ENCODE measurements at places on chromosomes 11 and 22. TPM values are rescaled to one million over a fixed set of nuclear protein-coding genes. Genes with fewer than 3 reads are reported as not detected.
A peak's percentile ranks its signal among the peaks of the same experiment; 100 is the strongest.

- DNase-seq, result no peak
- no peaks in the 10 kb centered on the region for H3K36me3 ChIP-seq
- H3K4me3 ChIP-seq, result no peak overlapping the region
- no peaks in the 10 kb centered on the region for H3K4me1 ChIP-seq
Observed at GRCh38 chr11:35675901-35676610, 13.5 kb downstream of the TRIM44 start.

DNA sequence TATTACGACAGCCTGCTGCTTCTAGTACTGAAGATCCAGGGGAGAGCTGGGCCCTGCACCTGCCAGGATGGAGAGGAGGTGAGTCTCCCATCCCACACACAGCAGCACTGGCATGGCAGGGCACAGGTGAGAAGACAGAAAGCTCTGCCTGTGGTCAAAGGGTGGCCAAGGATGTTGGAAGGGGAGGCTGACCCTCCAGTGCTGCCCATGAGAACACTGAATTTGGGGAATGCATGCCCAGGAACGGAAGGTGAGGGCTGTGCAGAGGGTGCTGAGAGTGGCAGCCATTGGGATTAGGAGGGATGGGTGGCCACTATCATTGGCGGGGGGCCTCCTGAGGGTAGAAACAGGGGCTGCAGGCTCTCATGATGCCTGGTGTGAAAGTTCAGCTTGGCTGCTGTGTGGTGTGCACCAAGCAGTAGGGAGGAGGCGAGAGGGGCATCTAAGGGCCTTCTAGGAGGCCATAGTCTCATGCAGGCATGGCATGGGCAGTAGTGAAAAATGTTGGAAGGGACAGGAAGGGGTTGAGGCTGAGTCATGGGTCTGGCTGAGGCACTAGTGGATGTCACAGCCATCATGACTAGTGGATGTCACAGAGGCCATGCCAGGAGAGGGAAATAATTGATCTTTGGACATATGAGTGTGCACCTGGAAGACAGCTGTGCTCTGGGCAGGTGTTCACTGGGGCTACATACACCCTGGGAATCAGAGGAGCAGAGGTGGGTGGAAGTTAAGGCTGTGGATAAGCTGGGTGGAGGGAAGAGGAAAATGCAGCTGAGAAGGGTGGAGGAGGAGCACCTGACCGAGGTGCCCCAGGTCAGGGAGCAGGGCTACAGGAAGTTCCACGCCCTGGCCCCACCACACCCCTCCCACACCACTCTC, 2.5 kb upstream of the LRRC74B start:
- no peaks in the 10 kb centered on the region for H3K27me3 ChIP-seq
- no peak for DNase-seq
- no peak overlapping the region for H3K27ac ChIP-seq
- no peak overlapping the region for H3K4me3 ChIP-seq

DNA sequence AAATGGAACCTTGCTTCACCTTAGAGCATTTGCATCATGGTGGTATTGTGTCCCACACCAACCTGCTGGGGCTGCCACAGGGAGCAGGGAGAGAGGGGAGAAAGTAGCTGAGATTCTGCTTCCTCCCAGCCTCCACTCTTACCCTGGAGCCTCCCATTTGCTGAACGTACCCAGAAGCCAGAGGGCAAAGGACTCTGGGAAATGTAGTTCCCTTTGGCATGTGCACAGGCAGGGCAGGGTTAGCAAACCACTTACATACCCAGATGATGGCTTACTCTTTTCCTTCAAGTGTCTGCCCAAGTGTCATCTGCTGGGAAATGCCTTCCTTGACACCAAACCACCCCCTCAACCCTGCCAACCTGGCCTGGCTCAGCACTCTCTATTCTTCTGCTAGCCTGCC, 16.9 kb downstream of the SMIM38 start:
- no peak overlapping the region for H3K27ac ChIP-seq
- no peak for DNase-seq
- H3K4me1 ChIP-seq, result no peaks in the 10 kb centered on the region
- H3K36me3 ChIP-seq, result no peaks in the 10 kb centered on the region
- peaks cover 4% of the 10 kb centered on the region for H3K27me3 ChIP-seq

GRCh38 chr11:120509346-120510053, 2.0 kb upstream of the GRIK4 start:
- H3K36me3 ChIP-seq, result no peaks in the 10 kb centered on the region
- H3K4me3 ChIP-seq, result no peak overlapping the region
- H3K4me1 ChIP-seq, result no peaks in the 10 kb centered on the region
- DNase-seq, result no peak
- no peak overlapping the region for H3K27ac ChIP-seq

GRCh38 chr11:33857933-33858371, 33.9 kb downstream of the LMO2 start:
- H3K36me3 ChIP-seq, result peaks cover 5% of the 10 kb centered on the region
- H3K27me3 ChIP-seq, result no peaks in the 10 kb centered on the region
- no peaks in the 10 kb centered on the region for H3K4me1 ChIP-seq
- H3K27ac ChIP-seq, result no peak overlapping the region
- no peak overlapping the region for H3K4me3 ChIP-seq
- peak; percentile 85 for DNase-seq

The TSKU gene
- polyA plus RNA-seq, result 30.2 TPM

The PATE4 gene
- polyA plus RNA-seq, result not detected

GRCh38 chr11:128902515-128903066, 11.4 kb downstream of the KCNJ5 start:
- H3K4me3 ChIP-seq, result no peak overlapping the region
- DNase-seq, result no peak
- H3K36me3 ChIP-seq, result no peaks in the 10 kb centered on the region
- H3K4me1 ChIP-seq, result peaks cover under 1% of the 10 kb centered on the region
- H3K27me3 ChIP-seq, result peaks cover 23% of the 10 kb centered on the region
- H3K27ac ChIP-seq, result no peak overlapping the region

The NDUFS8 gene
- 220 TPM for polyA plus RNA-seq

GRCh38 chr22:24095826-24096757, 85.0 kb downstream of the CABIN1 start:
- DNase-seq, result no peak
- no peak overlapping the region for H3K27ac ChIP-seq
- H3K4me1 ChIP-seq, result no peaks in the 10 kb centered on the region
- no peaks in the 10 kb centered on the region for H3K27me3 ChIP-seq

DNA sequence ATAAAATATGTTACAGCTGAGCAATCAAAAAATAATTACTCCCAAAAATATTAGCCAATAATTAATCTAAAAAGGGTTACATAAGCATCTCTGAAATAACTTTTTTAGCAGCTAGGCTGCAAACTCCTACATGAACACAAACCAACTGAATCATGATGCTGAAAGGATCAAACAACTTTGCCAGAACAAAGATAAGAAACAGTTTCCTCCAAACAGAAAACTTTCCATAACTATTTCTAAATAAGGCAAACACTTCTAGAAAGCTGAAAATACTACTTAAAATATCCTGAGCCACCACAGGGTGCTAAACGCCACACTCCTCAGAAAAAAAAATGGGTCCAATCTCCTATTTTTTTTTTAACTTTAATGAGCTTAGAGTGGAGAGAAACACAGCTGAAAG, 68.6 kb upstream of the ARHGAP32 start:
- H3K27ac ChIP-seq, result no peak overlapping the region
- no peaks in the 10 kb centered on the region for H3K4me1 ChIP-seq
- no peak for DNase-seq
- no peaks in the 10 kb centered on the region for H3K36me3 ChIP-seq

GRCh38 chr11:128764424-128765095, 70.7 kb downstream of the FLI1 start:
- no peak for DNase-seq
- peaks cover 3% of the 10 kb centered on the region for H3K4me1 ChIP-seq
- peaks cover 83% of the 10 kb centered on the region for H3K36me3 ChIP-seq
- no peak overlapping the region for H3K4me3 ChIP-seq
- no peaks in the 10 kb centered on the region for H3K27me3 ChIP-seq

DNA sequence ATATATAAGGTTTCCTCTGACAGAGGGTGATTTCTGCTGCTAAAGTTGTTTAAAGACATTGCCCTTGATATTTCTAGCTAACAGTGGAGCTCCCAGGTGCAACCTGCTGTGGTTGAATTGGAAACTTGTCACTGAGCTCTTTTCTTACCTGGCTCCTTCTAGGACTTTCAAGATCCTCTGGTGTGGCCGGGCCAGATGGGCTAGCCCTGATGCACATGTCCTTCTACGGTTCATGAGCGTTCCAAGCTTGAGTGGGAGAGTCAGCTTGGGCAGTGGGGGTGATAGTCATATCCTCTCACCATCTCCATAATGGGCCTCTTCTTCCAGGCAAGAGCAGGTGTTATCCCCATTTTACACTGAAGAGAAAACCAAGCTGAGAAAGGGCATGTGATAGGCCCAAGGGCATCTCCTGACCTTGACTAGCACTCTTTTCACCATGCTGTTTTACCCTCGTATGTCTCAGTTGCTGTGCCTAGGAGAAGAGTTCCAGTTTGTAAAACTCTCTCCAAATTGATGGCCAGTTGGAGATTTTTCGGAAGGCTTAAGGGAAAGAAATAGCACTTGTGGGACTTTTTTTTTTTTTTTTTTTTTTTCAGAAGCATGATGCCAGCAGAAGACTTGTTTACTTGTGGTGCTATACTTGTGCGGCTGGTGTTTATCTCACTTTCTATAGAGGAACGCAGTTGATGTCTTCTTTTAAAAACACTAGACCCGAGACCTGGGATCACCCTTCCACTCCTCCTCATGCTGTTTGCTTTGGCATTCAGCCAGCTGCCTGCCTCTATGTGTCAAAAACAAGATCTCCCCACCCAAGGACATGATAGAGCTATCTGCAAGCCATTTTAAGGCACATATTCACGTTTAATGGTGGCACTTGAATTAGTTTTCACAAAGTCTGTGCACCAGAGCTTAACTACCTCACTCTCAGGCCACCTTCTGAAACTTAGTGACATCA, 32.6 kb downstream of the TEAD1 start:
- H3K27me3 ChIP-seq, result no peaks in the 10 kb centered on the region
- no peaks in the 10 kb centered on the region for H3K36me3 ChIP-seq
- H3K4me1 ChIP-seq, result peaks cover 21% of the 10 kb centered on the region
- no peak overlapping the region for H3K4me3 ChIP-seq

DNA sequence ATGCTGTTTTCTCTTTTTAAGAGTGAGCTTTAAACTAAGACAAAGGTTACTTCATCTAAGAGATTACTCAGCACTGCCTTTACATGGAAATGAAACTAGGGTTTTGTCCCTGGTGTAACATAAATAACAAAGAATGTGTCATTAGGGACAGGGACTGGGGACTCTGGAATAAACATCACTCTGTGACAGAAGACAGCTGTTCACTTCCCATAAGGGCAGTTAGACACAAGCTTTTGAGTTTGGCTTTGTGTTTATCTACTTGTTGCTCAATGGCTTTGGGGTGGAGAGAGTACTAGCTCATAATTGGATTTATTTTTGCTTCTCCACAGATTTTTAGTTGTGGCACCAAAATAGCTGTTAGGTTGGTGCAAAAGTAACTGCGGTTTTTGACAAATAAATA, 154.5 kb downstream of the OR4C45 start:
- no peak overlapping the region for H3K4me3 ChIP-seq
- no peak overlapping the region for H3K27ac ChIP-seq
- no peaks in the 10 kb centered on the region for H3K27me3 ChIP-seq
- no peak for DNase-seq

- H3K27me3 ChIP-seq, result no peaks in the 10 kb centered on the region
- no peak overlapping the region for H3K27ac ChIP-seq
- no peaks in the 10 kb centered on the region for H3K4me1 ChIP-seq
- no peak for DNase-seq
- no peaks in the 10 kb centered on the region for H3K36me3 ChIP-seq
Observed at GRCh38 chr22:33247758-33248157, 189.6 kb upstream of the SYN3 start.

DNA sequence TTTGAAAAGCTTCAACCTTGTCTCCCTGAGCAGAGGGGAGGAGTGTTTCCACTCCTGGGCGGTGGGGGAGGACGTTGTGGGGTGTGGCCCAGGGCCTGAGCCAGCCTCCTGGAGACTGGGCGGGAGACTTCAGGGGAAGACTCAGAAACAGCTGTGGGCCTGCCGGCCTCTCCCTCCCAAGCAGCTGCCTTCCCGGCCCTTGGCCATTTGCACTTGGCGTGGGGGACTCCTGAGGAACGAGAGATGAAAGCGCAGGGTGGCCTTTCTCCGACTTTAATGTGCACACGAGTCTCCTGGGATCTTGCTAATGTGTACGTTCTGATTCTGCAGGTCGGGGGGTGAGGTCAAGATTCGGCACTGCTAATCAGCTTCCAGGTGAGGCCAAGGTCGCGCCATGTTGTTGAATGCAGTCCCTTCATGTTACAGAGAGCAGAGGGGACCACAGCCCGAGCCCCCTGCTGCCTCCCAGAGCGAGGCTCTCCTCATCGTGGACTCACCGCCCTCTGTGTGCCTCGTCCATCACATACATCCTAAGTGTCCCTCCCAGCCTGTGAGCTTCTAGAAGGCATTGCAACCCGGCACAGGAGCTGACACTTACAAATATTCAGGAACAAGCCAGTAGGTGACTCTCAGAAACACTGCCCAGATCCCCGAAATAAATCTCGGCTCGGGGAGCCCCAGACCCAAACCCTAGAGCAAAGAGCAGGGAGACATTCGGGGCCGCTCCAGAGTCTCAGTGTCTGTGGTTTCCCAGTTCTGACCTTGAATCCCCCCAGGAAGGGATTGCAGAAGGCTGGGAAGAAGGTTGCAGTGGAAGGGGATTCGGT, 7.7 kb downstream of the LIF start:
- DNase-seq, result no peak
- no peak overlapping the region for H3K27ac ChIP-seq
- H3K4me3 ChIP-seq, result no peak overlapping the region

GRCh38 chr11:82899957-82900276, 313 bp downstream of the PRCP start:
- peaks cover 3% of the 10 kb centered on the region for H3K36me3 ChIP-seq
- H3K4me1 ChIP-seq, result peaks cover 32% of the 10 kb centered on the region
- DNase-seq, result no peak
- no peaks in the 10 kb centered on the region for H3K27me3 ChIP-seq
- H3K27ac ChIP-seq, result peak overlapping the region; percentile 52

DNA sequence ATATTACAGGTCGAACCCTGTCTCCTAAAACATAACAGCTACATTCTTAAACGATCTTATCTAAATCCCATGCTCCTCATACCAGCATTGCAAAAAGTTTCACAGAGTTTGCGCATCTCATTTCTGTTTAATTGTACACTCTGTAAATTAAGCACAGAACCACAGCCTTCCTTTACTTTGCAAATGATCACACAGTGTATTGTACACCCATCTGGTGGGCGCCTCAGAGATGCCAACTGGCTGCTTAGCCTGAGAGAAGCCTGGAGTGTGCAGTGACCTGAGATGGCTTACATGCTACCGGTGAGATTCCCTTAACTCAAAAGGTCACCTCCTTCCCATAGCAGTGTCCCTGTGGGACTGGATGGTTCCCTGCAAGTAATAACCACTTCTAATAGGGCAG, 1077.3 kb downstream of the OPCML start:
- no peak for DNase-seq
- no peak overlapping the region for H3K4me3 ChIP-seq
- no peak overlapping the region for H3K27ac ChIP-seq
- H3K4me1 ChIP-seq, result no peaks in the 10 kb centered on the region
- no peaks in the 10 kb centered on the region for H3K36me3 ChIP-seq

The SERHL2 gene
- 2.0 TPM for polyA plus RNA-seq

The ALKBH3 gene
- polyA plus RNA-seq, result 23.0 TPM

- H3K27me3 ChIP-seq, result no peaks in the 10 kb centered on the region
- H3K36me3 ChIP-seq, result no peaks in the 10 kb centered on the region
- DNase-seq, result no peak
- H3K27ac ChIP-seq, result no peak overlapping the region
- H3K4me3 ChIP-seq, result no peak overlapping the region
Observed at GRCh38 chr22:28988457-28988856, 73.2 kb downstream of the C22orf31 start.

The KDELR3 gene
- polyA plus RNA-seq, result 61.3 TPM

The GAL3ST1 gene
- polyA plus RNA-seq, result 0.06 TPM

GRCh38 chr11:65613091-65613928, 711 bp downstream of the MAP3K11 start:
- H3K27me3 ChIP-seq, result no peaks in the 10 kb centered on the region
- peaks cover 55% of the 10 kb centered on the region for H3K4me1 ChIP-seq
- DNase-seq, result peak; percentile 18
- peak overlapping the region; percentile 87 for H3K4me3 ChIP-seq

The XKR3 gene
- polyA plus RNA-seq, result not detected
